ENCODE measurements at places on chromosomes 12 and 14. TPM values are rescaled to one million over a fixed set of nuclear protein-coding genes. Genes with fewer than 3 reads are reported as not detected.

ELK3 gene
- total RNA-seq: 27.1 TPM

ASPG gene
- total RNA-seq: under 0.01 TPM

TC2N gene
- total RNA-seq: 0.16 TPM

MYF6 gene
- total RNA-seq: 0.13 TPM

SIX1 gene
- 11.7 TPM for total RNA-seq

CCDC197 gene
- total RNA-seq: not detected

RABGGTA gene
- 33.7 TPM for total RNA-seq

VWF gene
- total RNA-seq: under 0.01 TPM

GCH1 gene
- total RNA-seq: 6.8 TPM
